Activated naive CD4-positive, alpha-beta T cell treated with anti-CD3 and anti-CD28 coated beads, Interleukin-2, amount 50 U/mL, for 72 hours (primary cell): ENCODE measurements at places on chromosomes 12 and 14.

DNA sequence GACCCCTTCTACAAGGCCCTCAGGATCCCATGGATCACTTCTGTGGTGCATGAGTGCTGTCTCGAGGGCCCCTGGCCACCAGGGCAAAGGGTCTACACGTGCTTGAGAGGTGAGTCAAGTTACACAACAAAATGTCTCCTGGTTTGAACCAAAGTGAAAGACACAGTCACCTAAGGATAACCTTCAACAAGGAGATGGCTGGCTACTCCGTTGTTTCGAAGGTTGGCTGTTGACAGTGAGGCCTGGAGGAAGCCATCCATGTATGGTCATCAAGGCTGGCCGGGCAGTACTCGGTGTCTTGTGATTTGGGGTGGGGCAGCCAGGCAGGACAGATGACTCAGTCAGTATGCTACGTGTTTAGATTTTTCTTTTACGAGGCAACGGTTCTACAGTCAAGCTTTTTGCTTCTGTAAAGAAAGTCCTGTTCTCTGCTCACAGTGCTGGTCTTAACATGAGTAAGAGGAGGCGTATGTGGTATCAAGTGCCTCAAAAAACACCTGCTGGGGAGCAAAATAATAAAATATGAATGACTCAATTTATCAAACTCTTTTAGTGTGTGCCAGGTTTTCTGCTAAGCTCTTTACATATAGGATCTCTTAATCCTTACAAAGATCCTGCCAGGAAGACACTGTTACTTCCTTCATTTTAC, 18.0 kb upstream of the NT5DC3 start:
- DNase-seq = no peak

- DNase-seq = no peak
These were observed 125.8 kb downstream of the VRK1 start for GRCh38 chr14:96922986-96923385.

DNA sequence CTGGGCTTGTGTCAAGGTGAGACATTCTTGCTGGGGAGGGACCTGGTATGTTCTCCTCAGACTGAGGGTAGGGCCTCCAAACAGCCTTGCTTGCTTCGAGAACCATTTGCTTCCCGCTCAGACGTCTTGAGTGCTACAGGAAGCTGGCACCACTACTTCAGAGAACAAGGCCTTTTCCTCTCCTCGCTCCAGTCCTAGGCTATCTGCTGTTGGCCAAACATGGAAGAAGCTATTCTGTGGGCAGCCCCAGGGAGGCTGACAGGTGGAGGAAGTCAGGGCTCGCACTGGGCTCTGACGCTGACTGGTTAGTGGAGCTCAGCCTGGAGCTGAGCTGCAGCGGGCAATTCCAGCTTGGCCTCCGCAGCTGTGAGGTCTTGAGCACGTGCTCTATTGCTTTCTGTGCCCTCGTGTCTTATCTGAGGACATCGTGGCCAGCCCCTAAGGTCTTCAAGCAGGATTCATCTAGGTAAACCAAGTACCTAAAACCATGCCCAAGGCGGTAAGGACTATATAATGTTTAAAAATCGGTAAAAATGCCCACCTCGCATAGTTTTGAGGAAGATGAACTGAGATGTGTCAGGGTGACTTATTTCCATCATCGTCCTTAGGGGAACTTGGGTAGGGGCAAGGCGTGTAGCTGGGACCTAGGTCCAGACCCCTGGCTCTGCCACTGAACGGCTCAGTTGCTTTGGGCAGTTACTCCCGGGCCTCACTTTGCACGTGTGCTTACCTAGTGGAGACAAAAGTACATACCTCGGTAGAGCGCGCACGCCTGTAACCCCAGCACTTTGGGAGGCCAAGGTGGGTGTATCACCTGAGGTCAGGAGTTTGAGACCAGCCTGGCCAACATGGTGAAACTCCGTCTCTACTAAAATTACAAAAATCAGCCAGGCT, 4.3 kb downstream of the GAPDH start:
- no peak for DNase-seq

DNA sequence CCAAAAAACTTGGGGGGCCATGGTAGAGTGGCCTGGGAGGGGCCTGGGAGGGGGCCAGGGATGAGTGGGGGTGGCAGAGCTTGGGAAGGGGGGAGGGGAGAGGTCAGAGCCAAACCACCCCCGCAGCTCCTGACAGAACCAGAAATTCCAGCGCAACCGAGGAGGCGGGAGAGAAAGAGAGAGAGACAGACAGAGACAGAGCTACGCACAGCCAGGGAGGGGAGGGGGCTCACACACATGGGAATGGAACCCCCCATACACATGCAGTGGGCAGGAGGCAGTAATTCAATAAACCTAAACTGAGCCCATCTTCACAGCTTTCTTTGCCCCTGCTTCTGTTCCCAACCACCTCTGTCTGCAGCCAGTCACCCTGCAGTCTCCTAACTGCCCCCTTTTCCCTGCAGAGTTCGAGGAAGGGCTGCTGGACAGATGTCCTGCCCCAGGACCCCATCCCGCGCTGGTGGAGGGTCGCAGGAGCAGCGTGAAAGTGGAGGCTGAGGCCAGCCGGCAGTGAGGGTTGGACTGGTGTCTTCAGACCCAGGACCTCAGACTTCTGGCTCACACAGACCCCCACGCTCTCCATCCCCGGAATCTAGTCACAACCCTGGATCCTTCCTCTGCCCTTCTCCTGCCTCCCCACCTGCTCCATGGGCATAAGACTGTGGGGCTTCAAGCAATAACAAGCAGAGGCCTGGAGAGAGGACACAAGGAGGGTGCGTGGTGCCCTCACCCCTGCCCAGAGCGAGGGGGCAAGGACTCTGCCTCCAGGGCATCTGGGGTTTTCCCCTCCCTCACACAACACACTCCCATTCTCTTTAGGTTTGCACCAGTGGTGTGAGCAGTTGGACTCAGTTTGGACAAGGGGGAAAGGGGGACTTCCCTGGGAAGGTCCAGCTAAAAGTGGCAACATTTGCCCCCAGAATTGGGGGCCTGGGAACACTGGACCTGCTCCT, 5.6 kb downstream of the NAB2 start:
- DNase-seq = no peak

DNA sequence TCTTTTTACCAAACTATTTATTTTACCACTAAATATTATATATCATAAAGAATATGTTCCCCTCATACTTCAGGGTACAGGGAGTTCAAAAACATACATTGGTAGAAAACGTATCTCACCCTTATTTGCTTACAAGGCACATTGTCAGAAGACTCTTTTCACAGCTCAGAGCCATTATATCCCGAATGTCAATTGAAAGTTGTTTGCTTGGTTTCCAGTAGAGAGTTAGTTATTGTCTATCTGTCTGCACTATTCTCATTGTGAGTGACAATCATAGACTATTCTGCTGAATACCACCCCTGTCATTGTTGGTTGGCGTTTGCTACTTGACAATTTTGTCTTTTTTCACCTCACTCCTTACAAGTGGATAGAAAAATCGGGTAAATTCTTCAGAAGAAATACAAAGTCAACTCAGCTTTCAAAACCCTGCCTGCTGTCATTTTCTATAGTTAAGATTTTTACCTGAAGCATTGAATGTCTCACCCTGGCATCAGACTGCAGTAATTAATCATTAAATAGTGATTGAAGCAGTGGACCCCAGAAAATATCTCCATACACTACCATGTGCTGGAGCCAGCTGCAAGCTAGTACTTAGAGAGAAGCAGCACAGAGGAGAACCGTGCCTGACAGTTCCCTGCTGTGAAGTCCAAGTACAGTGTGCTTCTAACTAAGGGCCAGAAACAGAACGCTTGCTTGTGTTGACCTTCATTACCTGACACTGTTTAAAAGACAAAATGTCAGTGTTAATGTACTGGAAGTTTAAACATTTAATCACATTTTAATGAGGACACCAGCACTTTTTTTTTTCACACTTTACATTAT, 510.6 kb downstream of the RERGL start:
- no peak for DNase-seq

DNA sequence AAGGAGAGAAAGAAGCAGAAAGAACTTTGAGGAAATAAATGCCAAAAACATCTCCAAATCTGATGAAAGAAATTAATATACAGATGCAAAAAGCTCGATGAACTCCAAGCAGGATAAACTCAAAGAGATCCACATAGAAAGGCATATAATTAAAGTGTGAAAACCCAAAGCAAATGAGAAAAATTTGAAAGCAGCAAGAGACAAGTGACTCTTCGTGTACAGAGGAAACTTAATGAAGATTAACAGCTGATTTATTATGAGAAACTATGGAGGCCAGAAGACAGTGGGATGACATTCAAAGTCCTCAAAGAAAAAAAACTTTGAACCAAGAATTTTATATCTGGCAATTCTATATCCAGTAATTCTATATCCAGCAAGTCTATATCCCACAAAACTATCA, 163.0 kb upstream of the TMCC3 start:
- no peak for DNase-seq

DNA sequence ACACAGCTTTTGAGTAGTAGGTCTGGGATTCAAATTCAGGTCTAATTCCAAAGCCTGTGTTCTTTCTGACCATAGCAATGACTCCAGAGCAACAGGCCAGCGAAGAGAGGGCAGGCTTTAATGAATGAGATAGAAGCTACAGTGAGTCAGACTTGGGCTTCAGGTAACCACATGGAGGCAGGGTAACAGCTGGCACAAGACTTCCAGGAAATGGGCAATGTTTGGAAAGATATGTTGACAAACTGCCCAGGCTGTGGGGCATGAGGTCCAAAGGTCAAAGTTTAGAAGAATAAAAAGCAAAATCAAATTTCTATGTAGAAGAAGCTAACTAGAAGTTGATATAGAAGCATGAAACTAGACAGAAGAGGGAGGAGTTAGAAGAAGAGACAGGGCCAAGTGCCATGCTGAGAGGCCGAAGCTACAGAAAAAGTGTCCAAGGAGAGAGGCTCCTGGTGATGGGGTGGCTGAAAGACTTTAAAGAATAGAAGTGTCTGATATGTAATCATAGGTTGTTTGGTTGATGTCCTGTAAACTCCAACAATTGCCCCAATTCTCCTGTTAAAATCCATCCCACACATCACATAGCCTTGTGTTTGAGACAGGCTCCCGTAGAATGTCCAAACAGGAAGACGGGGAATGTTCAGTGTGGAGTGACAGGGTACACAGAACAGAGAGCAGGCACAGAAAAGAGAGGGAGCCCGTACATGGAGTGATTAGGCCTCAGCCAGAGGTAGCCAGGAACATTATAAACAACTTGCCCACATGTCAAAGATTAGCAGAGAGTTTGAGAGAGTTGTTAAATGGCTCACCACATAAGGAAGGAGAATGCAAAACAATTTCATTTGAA, 384.7 kb downstream of the CCDC91 start:
- no peak for DNase-seq

GRCh38 chr14:90599339-90599738, 202.5 kb downstream of the CALM1 start:
- DNase-seq = no peak

- DNase-seq = no peak
These were observed 15.3 kb downstream of the NKX2-1 start for GRCh38 chr14:36504771-36505175.

DNA sequence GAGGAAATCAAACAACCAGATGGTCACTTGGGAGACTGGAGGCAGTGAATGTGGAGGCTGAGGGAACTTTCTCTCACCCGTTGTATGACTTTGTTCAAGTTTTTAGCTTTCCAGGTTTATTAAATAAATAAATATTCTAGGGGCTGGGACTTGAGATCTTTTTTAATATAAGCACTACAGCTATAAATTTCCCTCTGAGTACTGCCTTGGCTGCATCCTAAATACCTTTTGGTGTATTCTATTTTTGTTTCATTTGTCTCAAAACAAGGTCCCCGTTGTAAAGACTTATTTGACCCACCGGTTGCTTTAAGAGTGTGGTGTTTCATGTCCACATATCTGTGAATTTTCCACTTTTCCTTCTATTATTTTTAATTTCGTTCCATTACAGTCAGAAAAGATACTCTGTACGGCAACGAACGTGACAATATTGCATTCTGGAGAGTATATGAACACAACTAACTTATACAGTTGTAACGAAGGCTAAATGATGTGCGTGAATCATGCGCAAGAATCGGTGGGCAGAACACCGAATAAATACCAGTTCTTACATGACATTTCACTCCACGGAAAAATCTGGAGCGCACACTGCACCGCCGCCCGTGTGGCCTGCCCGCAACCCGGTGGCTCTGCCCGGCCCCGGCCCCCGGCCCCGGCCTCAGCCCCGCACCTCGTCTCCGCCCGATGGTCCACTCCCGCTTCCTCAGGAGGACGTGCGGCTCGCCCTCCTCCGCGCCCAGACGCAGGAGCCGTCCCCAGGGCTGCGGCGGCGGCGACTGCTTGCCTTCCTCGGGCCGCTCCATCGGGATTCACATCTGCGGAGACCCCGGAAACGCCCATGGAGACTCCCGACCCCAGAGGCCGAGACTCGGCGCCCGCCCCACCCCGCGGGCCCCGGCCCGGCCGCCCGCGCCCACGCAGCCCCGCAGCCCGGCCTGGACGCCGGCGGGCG, 602 bp downstream of the CHFR start:
- DNase-seq = no peak

GRCh38 chr12:30364822-30365221, 330.8 kb downstream of the IPO8 start:
- DNase-seq = no peak

GRCh38 chr12:42957136-42957535, 367.6 kb upstream of the PRICKLE1 start:
- DNase-seq = no peak
